Activated CD8-positive, alpha-beta T cell treated with anti-CD3 and anti-CD28 coated beads for 36 hours (primary cell): ENCODE measurements at places on chromosomes 13 and 19. TPM values are rescaled to one million over a fixed set of nuclear protein-coding genes. Genes with fewer than 3 reads are reported as not detected.

The ZNF574 gene
- total RNA-seq = 12.8 TPM

The C1QTNF9 gene
- not detected for total RNA-seq

- no peak for DNase-seq
These were observed 98.1 kb upstream of the AKAP11 start for GRCh38 chr13:42173789-42174343.

DNA sequence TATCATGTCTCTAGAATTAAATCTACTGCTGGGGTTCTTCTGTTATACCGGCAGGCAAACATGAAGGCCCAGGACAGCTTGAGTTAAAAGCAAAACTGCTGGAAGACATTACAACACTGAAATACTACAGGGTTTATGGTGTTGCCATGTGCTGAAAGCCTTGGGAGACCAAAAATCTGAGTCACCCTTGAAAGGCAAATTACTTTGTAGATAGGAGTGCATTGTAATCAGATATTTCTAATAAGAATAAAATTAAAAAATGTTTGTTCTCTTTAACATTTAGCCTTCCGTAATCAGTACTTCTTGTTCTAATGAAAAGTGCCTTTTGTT, 181.3 kb downstream of the PCDH9 start:
- DNase-seq = no peak

GRCh38 chr19:4372165-4373012, 28.0 kb downstream of the SH3GL1 start:
- no peak for DNase-seq

DNA sequence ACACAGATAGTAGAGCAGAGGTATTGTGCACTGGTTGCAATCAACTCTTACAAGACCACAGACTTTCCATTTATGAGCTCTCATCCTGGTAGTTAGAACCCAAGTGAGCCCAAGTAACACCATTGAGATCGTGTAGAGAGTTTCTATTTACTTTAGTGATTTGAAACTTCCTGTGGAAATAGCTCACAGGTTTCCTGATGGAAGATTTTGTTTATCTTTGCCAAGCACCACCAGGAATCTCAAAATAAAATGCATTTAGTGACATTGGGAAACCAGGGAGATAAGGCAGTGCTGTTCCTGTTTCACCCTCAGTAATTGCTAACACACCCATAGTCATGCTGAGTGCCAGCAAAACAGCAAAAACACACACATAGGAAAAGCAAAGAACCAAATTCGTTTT, 102.5 kb downstream of the FLT1 start:
- DNase-seq = no peak

GRCh38 chr19:35987571-35987896, 7.5 kb upstream of the SDHAF1 start:
- no peak for DNase-seq

DNA sequence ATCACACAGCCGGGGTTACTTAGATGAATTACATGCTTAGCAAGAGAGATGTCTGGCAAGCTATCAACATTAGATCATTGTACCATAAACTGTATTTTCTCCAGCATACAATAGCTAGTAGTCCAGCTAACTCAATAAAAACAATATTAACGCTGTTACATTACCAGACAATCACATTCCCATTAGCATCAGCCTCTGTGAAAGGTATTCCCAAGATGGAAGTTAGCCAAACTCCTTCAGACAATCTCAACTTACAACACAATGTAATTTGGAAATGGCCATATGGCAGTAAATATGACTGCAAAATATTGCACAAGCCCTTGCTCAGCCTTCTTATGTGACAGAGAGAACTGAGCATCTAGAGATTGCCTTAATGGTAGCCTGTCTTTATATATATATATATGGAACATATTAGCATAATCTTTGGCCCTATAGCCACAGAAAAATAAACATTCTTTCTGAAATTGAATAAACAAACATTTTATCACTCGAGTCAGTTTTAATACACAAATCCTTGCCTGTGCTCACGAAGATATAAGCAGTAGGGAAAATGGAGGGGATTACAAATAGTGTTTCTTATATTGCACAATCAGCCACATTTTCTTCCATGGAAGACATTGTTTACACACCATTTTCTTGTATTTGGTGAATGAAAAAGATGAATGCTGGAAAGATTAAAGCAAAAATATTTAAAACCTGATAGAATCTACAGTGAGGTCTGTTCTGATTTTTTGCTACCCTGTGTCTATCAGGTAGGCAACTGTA, 1060.5 kb downstream of the DIAPH3 start:
- DNase-seq = no peak
